ENCODE measurements at places on chromosomes 12 and 14. TPM values are rescaled to one million over a fixed set of nuclear protein-coding genes. Genes with fewer than 3 reads are reported as not detected.

Gene FAM234B
- total RNA-seq = 6.6 TPM

Gene PXN
- total RNA-seq = 53.0 TPM

Gene SOAT2
- total RNA-seq = not detected

Gene OR9K2
- total RNA-seq = not detected

Gene SELPLG
- 51.9 TPM for total RNA-seq

Gene TCL1A
- not detected for total RNA-seq

Gene B4GALNT3
- 8.6 TPM for total RNA-seq

Gene GLS2
- total RNA-seq = 2.6 TPM

Gene GDF11
- 14.2 TPM for total RNA-seq

Gene GSC
- not detected for total RNA-seq

DNA sequence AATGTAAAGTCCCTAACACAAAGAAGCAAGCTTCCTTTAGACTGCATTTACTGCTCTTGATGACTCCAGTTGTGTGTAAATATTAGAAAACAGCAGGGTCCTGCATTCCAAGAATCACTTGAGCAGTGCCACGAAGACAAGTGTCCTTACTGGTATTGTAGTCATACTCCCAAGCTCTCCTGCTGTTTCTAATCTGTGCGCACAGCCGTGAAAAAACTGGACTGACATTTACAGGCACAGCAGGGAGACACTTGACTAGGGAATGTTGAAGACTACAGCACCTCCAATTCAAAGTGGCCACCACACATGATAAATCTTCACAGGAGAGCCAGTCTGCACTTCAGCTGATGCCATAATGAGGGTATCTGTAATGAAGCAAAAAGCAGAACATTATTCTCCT is 91.4 kb downstream of the VRK1 start:
- no peak overlapping the region for H3K4me3 ChIP-seq
- H3K4me1 ChIP-seq = peaks cover 7% of the 10 kb centered on the region
- DNase-seq = no peak

DNA sequence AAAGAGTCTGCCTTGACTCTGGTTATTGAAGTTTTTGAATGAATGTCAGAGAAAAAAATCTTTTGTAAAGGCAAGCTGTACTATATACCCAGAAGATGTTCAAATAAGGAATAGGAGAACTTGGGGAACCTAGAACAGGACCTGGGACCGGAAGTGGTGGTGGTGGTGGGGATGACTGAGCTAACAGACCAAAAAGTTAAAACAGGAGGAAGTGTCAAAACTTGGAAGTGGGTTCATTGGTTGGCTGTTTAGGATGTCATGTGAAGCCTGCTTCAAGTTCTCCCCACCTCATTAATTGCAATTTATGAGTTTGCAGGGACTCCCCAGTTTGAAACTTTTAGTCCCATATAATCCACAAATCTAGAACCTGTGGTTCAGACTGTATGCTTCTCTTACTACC is 26.2 kb downstream of the PLXNC1 start:
- H3K36me3 ChIP-seq = peaks cover 49% of the 10 kb centered on the region
- peaks cover 50% of the 10 kb centered on the region for H3K4me1 ChIP-seq
- no peaks in the 10 kb centered on the region for H3K27me3 ChIP-seq
- DNase-seq = peak; percentile 20
- H3K4me3 ChIP-seq = peak overlapping the region; percentile 63
- H3K27ac ChIP-seq = peak overlapping the region; percentile 75

GRCh38 chr14:71238835-71239234 is 331.6 kb downstream of the PCNX1 start:
- no peak overlapping the region for H3K4me3 ChIP-seq
- peaks cover 13% of the 10 kb centered on the region for H3K27me3 ChIP-seq
- H3K36me3 ChIP-seq = no peaks in the 10 kb centered on the region
- H3K4me1 ChIP-seq = peaks cover 10% of the 10 kb centered on the region

GRCh38 chr12:117583092-117583491 is 221.7 kb upstream of the NOS1 start:
- H3K36me3 ChIP-seq = no peaks in the 10 kb centered on the region
- H3K4me3 ChIP-seq = no peak overlapping the region
- peaks cover 6% of the 10 kb centered on the region for H3K27me3 ChIP-seq
- H3K27ac ChIP-seq = no peak overlapping the region
- no peak for DNase-seq

DNA sequence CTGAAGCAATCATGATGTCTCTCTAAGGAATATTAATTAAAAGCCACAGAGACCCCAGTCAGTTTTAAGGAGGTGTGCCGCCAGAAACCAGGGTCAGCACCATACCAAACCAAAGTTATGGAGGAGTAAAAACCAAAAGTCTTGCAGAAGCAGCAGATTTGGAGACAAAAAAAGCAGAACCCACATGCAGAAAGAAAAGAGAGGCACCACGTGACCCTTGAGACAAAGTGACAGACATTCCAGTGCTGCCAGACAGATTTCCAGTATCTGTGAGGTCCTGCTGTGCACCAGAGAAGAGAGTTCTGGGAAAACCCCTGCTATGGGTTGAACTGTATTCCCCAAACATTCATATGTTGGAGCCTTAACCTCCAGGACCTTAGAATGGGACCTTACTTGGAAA is 59.7 kb downstream of the CAPZA3 start:
- DNase-seq = no peak
- H3K27ac ChIP-seq = no peak overlapping the region
- no peaks in the 10 kb centered on the region for H3K4me1 ChIP-seq
- no peaks in the 10 kb centered on the region for H3K27me3 ChIP-seq
- no peak overlapping the region for H3K4me3 ChIP-seq

GRCh38 chr14:102760496-102761193 is 16.6 kb upstream of the TRAF3 start:
- H3K27ac ChIP-seq = no peak overlapping the region
- no peaks in the 10 kb centered on the region for H3K36me3 ChIP-seq
- no peaks in the 10 kb centered on the region for H3K4me1 ChIP-seq
- H3K4me3 ChIP-seq = no peak overlapping the region
- H3K27me3 ChIP-seq = no peaks in the 10 kb centered on the region

GRCh38 chr14:65095633-65096205 is 6.6 kb downstream of the MAX start:
- H3K4me1 ChIP-seq = peaks cover 61% of the 10 kb centered on the region
- peak overlapping the region; percentile 67 for H3K27ac ChIP-seq
- peak overlapping the region; percentile 23 for H3K4me3 ChIP-seq

GRCh38 chr14:69919815-69920214 is 40.6 kb downstream of the SMOC1 start:
- DNase-seq = no peak
- no peaks in the 10 kb centered on the region for H3K36me3 ChIP-seq
- peaks cover 5% of the 10 kb centered on the region for H3K27me3 ChIP-seq
- H3K4me3 ChIP-seq = no peak overlapping the region

GRCh38 chr14:76491172-76491930 is 115.4 kb downstream of the ESRRB start:
- no peaks in the 10 kb centered on the region for H3K36me3 ChIP-seq
- H3K4me1 ChIP-seq = no peaks in the 10 kb centered on the region
- no peak overlapping the region for H3K4me3 ChIP-seq
- DNase-seq = no peak
- no peak overlapping the region for H3K27ac ChIP-seq

GRCh38 chr14:102203382-102203781 is 63.7 kb downstream of the WDR20 start:
- H3K27ac ChIP-seq = no peak overlapping the region
- H3K4me1 ChIP-seq = peaks cover 22% of the 10 kb centered on the region
- no peaks in the 10 kb centered on the region for H3K27me3 ChIP-seq
- no peak overlapping the region for H3K4me3 ChIP-seq

DNA sequence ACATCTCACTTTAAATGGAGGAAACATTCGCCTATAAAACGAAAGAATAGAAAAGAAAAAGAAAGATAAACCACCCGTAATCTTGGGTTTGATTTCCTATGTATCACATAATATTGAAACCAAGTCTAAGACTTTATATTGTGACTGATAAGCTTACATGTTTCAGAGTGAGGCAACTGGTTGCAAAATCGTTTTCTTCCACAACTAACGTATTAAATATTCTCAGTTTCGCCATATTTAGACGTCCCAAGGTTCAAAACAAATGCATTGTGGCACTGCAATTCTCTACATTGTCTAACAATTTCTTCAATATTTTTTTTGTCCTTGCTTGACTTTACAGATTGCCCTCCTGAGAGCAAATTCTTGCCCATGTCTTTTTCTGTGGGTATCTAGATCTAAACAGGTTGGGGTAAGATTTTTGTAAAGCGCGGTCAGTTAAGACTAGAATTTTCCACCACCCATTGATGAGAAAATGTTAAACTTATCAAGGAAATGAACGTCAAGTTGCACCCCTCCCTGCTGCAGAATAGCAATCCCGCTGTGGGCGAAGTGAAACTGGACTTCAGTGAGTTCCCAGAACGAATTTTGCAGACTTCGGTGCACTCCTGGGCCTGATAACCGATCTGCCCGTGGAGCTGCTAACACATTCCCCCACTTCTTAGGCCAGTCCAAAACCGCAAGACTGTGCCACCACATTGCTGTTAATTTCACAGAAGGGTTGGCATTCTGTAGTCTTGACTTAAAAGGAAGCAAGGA is 2.7 kb downstream of the TBX3 start:
- no peak overlapping the region for H3K4me3 ChIP-seq
- H3K36me3 ChIP-seq = no peaks in the 10 kb centered on the region

DNA sequence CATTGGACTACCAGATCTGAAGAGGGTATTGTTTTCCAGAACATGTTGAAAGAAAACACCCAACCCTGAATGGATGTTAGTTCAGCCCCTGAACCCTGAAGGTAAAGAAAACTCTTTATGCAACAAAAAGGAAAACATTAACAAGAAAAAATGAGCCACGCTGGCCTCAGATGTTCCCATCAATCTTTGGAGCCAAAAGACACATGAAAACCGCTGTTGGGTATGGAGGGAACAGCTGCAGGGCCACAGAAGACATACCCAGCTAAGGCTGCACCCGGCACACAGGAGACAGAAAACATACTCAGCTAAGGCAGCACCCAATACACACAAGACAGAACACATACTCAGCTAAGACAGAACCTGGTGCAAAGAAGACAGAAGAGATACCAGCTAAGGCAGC is 51.3 kb upstream of the GALNT9 start:
- no peaks in the 10 kb centered on the region for H3K4me1 ChIP-seq
- no peak overlapping the region for H3K27ac ChIP-seq
- H3K27me3 ChIP-seq = peaks cover 16% of the 10 kb centered on the region
- no peak for DNase-seq

All from activated T-helper 1 cell treated with anti-CD3 and anti-CD28 coated beads, Interleukin-12 subunit alpha, Interleukin-12 subunit beta, Interleukin-2, Interleukin-4 antibody, amounts not matched to agents 30 ng/mL and 10 ng/mL and 1 ng/mL, durations not matched to agents 14 hours and 24 hours and 36 hours (primary cell).